ENCODE measurements at places on chromosomes 5 and 9. TPM values are rescaled to one million over a fixed set of nuclear protein-coding genes. Genes with fewer than 3 reads are reported as not detected.

DNA sequence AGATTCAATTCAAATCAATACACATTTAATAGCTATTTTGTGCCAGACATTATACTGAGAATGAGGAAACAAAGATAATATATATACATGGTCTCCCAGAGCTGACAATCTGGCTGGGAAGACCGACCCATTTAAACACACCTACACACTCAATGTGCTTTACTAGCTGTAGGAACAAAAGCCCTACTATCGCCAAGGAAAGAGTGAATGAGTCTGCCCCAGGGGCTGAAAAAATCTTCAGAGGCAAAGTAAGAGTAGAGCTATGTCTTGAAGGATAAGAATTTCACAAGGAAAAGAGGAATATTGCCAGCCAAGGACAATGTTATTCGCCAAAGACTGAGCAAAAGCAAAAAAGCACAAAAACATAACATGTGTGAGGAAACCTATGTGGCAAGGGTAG lies 6.6 kb downstream of the PFDN1 start:
- DNase-seq: no peak

MLANA gene
- total RNA-seq: not detected

DNA sequence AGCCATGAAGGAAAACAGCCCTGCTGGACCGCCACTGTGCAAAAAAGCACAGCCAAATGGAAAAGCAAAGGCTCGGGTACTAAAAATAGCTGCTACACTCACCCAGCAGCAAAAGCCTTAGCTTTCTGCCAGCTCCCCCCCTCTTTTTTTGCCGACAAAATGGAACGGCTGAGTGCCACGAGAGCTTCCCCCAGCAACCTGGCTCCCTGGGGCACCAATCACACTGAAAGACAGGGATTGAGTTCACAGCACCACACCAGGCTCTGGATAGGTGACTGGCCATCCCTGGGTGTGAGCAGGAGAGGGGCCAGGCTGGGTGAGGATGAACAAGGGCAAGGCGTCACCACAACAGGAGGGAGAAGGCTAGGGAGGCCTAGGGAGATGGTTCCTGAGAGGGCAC lies 66.7 kb downstream of the SIL1 start:
- no peak for DNase-seq

GRCh38 chr9:79663300-79663699 lies 91.5 kb downstream of the TLE4 start:
- no peak for DNase-seq

DNA sequence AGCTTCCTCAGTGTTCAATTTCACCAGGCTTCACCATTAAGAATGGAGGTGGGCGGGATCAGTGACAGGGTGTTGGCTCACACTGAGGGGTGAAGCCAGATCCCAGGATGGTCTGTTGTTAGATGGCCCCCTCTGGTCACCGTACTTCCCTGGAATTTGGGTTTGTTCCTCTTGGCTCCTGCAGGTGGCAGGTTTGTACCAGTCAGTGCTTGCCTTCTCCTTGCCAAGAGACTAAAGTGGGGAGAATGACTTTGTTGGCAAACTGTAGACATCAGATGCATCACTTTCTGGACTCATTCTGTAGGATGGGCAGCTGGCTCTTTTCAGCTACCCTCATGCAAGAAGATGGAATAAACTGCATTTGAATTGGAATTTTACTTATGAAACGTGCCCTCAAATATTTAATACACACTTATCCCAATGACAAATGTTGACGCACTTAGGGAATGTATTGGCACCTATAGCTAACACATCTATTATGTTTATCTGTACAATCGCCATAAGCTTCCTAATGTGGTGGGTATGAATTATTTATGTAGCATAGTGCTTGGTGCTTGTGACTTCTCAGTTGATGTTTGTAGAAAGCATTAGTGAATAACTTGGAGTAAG lies 31.4 kb upstream of the ANKRD55 start:
- no peak for DNase-seq

GRCh38 chr5:34524123-34524522 lies 132.0 kb upstream of the RAI14 start:
- no peak for DNase-seq

SLC6A18 gene
- total RNA-seq: not detected
